CD4-positive, alpha-beta T cell (primary cell): ENCODE measurements at places on chromosomes 13 and 19. TPM values are rescaled to one million over a fixed set of nuclear protein-coding genes. Genes with fewer than 3 reads are reported as not detected.

- DNase-seq: no peak
Observed at GRCh38 chr19:29479941-29480340, 45.9 kb upstream of the VSTM2B start.

DNA sequence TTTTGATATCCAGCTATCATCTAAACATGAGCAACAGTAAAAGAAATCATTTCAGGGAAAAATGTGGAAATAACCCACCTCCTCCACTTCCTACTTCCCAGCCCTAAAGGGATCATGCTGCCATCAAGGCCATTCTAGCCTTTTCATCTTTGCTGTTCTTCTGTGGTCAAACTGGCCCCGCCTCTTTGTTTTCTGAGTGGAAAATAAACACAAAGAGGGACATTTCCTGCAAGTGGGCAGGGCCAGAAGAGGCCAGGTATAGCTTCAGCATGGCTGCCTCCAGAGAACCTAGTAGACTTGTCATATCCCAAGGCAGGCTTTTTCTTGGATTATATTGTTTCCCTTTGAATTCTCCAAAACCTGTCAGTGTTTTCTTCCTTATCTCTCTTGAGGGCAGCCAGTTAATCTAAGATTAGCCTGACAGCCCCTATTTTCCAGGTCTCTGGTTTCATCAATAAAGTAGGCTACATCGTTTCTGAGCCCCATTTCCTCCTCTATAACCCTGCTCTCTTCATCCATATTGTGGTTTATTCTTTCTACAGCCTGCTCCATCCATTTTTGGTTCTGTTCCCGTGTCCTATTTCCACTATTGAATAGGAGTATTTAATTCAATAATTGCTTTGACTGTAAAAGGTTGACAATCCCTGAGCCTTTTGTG lies 117.6 kb downstream of the GPC6 start:
- DNase-seq: no peak

DNA sequence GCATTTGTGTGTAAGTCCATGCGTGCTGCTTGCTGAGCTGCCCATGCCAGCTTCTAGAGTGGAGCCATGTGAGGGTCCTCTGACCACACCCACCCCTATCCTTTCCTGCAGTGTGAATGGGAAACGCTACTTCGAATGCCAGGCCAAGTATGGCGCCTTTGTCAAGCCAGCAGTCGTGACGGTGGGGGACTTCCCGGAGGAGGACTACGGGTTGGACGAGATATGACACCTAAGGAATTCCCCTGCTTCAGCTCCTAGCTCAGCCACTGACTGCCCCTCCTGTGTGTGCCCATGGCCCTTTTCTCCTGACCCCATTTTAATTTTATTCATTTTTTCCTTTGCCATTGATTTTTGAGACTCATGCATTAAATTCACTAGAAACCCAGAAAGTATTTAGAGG lies 10.3 kb downstream of the TBCB start:
- DNase-seq: no peak

DNA sequence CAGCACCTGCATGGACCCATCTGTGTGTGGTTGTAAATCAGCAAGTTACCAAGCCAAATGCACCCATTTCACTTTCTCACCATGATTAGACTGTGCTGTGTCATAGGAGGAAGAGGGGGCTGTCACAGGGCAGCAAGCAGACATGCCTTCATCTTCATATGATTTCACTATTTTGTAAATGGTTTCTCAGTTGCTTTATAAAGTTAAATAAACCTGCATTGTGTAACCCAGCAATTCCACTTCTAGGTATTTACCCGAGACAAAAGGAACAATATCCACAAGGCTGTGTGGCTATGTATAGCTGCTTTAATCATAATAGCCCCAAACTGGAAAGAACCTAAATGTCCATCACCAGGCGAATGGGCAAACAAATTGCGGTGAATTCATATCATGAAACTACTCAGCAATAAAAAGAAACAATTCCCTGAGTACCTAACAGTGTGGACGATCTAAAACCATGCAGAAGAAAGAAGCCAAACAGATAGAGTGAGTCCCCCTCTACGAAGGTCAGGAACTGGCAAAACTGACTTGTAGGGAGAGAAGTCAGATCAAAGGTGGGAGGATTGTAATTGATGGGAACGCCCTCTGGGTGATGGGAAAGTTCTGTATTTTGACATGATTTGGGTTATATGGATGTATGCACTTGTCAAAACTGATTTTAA lies 185.4 kb downstream of the COL4A1 start:
- no peak for DNase-seq

DNA sequence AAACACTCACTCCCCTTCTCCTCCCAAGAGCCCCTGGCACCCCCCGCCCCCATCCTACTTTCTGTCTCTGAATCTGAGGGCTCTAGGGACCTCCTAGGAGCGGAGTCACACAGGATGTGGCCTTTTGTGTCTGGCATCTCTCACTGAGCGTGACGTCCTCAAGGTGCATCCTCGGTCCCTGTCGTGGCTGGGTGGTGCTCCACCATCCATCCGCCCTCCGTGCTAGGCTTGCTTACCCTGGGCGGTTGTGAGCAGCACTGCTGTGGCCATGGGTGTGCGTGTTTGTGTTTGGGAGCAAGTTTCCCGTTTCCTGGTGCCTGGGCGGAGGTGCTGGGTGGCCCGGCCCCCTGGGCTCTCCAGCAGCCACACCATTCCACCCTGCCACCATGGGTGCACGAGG lies 12.2 kb downstream of the PLEKHJ1 start:
- no peak for DNase-seq

DNA sequence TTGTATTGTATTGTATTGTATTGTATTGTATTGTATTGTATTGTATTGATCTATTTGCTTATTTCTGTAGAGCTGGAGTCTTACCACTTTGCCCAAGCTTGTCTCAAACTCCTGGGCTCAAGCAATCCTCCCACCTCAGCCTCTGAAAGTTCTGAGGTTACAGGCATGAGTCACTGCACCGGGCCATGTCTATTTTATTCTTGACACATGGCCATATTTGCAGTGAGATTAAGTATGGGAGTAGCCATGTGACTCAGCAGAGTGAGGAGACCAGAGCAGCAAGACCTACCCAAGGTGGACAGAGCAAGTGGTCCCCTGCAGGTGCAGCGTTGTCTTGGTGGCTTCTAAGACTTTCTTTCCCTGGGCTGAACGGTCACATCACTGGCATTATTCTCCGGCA lies 49.1 kb upstream of the UBAC2 start:
- DNase-seq: no peak

- DNase-seq: peak; percentile 42
Observed at GRCh38 chr13:99322297-99323103, 15.3 kb upstream of the GPR183 start.

MEDAG gene
- not detected for total RNA-seq
